WTC11 (cell line): ENCODE measurements at places on chromosomes 13 and 19. TPM values are rescaled to one million over a fixed set of nuclear protein-coding genes. Genes with fewer than 3 reads are reported as not detected.

GRCh38 chr13:65011378-65011777 lies 2218.8 kb downstream of the PCDH9 start:
- DNase-seq = no peak

GRCh38 chr19:33193269-33193864 lies 763 bp upstream of the LRP3 start:
- no peak for DNase-seq

DNA sequence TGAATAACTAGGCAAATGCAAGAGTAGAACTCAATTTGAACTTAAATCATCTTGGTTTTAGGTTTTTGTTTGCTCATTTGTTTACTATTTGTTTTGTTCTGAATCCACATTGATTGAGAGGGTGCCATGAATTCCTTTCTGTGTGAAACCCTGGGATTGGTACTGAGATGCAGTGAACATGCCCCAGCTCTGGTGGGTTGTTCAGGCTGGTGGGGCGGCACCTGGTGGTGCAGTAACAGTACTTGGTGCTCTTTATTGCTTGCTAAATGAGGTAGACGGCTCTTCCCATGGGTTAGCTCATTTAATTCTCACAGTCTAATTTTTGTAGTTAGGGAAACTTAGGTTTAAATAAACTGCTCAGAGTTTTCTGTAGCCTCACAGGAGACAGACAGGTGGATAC lies 48.4 kb downstream of the WASF3 start:
- peak; percentile 50 for DNase-seq

- no peak for DNase-seq
Observed at GRCh38 chr13:80463673-80464352, 122.9 kb upstream of the SPRY2 start.

DNA sequence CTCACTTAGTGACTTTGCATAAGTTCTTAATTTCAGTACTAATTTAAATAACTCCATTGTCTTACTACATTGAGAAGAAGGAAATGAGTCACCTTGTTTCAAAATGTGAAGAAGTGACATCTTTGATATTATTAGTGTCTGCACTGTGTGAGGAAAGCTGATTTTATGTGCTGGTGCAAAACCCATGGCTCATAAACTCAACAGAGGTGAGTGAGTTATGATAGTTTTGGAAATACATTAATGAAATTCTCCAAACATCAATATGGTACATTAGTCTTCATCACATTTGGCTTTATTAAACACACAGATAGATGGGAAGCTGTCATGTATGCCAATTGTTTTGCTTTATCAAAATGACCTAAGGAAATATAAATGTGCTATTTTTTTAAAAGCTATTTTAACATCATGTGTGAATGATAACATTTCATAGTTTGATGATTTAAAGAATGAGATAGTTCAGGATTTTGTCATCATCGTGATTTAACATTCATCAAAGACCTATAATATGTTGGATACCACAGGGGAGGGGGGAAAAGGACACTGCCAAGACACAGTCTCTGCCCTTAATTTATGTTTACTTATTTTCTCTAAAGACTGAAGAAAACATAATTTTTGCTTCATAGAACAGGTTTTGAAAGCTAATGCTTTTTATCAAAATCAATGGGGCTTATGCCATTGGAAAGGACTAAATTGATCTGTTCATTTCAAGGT lies 902.3 kb upstream of the SLITRK1 start:
- DNase-seq = no peak

DNA sequence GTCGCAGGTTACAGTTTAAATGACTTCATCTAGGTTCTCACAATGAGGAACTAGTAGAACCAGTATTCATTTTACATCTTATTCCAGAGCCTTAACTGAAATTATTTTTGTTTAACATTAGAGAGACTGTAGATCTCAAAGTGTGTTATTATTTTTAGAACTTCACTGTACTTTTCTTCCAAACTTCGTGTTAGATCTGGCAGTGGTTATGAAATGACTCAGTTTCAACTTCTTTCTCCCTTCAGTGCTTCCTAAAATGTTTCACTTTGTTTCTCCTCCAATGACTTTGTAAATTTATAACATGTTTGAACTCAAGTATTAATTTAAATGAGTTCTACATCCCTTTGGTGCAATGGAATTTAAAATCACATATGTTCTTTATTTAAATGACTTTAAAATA lies 139.3 kb downstream of the PCDH9 start:
- DNase-seq = no peak

- peak; percentile 64 for DNase-seq
Observed at GRCh38 chr19:50331221-50331993, 2.2 kb upstream of the KCNC3 start.

The CBARP gene
- total RNA-seq = 21.9 to 23.6 TPM (median 23.4 TPM) in 3 replicates

DNA sequence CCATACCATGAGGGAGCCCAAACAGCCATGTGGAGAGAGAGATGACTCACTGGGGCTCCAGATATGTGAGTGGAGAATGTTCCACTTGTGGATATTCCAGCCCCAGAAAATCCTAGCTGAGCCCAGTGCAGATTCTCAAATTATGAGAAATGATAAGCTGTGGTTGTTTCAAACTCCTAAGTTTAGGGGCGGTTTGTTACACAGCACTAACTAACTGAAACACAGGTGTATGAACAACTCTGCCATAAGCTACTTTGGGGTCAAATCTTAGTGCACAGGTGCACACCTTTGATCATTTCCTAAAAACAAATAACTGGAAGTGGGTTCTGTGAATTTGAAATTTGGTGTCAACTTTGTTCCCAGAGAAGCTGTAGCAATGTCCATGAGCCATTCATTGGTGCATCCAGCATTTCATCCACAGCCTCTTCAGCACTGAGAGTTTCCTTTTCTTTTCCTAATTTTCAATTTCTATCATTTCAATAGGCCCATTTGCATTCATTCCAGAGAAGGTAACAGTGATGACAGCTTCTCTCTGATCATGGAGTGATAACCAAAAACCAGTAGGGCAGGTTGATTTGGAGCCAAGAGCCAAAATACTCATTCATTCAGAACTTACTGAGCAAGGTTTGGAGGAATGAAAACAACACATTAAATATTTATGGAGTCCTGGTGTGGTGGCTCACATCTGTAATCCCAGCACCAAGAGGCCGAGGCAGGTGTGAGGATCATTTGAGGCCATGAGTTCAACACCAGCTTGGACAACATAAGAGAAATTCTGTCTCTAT lies 8.8 kb upstream of the CLPP start:
- DNase-seq = no peak

The CEACAM7 gene
- 0.15 to 0.21 TPM (median 0.18 TPM) in 3 replicates for total RNA-seq

The C19orf18 gene
- 1.1 to 1.3 TPM (median 1.1 TPM) in 3 replicates for total RNA-seq

DNA sequence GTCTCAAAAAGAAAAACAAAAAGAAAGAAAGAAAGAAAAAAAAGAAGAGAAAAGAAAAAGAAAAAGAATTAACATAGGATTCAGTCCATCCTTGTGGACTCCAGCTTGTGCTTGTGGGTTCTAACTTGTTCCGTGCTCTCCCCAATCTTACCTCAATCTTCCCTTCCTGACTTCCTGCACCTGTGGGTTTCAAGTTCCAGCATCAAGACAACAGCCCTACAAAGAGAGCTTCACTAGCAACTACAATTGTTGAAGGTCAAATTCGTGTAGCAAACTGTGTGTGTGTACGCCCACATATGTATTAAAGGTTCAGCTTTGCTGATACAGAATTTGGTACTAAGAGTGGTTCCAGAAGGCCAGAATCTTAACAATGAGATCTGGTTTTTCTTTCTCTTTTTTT lies 25.3 kb downstream of the FXYD5 start:
- no peak for DNase-seq

GRCh38 chr13:50244355-50244712 lies 229.1 kb downstream of the KCNRG start:
- no peak for DNase-seq
